ENCODE measurements at places on chromosomes 2 and 18.

DNA sequence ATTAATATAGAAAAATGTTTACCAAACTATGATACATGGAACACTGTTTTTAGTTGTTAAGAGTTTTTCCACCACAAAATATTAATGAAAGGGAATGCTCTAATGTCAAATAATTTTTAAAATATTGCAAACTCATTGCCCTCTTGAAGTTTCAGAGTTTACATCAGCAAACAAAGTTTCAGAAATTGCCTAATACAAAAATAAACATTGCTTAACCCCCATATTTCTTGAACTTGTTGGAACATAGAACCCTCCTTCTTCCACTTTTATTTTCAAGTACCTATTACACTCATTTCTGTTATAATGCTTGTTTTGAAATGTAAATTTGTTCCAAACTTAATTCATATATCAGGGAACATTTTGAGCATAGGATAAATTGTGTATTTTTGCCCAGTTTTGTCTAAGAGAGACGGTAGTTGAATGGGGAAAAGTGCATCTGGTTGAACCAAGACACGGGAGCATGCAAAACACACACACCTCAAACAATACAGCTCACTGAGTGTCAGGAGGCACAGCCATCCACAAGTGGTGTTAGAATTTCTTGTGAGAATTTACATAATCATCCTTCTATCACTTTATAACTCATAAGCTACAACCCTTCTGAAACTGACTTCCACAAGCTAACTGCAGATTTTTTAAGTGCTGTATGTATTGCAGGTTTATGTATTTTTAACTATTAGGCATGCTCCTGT lies 5.3 kb upstream of the MC4R start:
- DNase-seq: no peak

GRCh38 chr2:43115881-43116280 lies 110.5 kb downstream of the ZFP36L2 start:
- DNase-seq: no peak

DNA sequence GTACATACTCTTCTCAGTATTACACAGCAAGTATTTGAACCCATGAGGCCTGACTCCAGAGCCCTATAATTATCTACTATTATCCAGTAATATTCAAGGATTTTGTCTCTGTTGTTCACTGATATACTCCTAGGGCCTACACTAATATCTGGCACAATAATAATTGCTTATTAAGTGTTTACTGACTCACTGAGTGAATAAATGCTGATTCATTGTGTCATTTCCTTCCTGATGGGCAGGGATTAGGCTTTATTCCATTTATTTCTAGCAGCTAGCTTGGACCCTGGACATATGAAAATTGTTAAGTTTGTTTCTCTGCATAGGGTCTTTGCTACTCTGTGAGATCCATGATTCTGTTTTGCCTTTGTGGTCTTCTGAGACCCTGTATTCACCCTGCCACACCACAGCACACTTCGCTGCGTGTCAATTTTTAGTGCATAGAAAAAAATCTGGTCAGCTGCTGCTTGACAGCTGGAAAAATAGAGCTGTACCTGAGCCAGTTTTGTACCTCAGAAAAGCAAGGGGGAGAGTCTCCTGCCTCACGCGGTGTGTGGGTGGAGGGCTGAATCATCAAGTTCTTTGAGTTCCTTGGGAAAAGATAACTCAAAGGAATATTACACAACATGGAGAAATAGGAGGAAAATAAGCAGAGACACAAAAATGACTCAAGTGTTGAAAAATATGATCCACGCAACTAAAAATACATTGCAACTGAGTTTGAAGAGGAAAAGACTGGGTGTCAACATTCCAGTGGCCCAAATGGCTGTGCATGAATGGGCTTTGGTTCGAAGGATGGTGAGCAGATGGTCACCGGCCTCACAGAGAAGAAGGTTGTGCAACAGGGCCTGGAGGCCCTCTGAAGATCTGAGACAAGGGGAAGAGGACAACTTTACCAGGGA lies 18.9 kb upstream of the DPP4 start:
- DNase-seq: peak; percentile 48

DNA sequence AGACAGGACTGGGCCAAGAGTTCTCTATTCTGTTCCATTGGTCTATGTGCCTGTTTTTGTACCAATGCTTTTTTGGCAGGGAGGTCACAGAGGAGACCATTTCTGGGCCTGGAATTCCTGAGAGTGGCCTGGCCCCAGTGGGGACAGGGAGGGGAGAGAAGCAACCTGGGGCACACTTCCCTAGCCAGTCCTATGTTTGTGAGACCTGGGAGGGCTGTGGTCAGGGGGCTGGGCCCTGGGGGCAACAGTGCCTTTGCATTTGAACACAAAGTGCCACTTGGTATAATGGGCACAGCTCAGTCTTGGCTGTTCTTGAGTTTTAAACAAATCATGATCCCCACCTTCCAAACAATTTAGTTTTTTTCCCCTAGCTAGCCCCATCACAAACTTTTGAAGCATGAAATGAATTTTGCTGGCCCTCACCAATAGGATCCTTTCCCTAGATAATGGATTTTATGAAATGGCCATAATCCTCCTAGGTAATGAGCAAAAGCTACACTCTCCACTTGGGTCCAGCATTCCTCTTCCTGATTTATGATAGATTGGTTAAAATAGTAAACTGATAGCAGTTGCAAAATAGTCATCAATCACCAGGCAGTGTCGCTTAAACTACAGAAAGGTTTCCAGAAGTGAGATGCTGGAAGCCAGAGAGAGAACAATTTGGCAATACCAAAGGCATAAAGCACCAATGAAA lies 133.5 kb downstream of the GLI2 start:
- DNase-seq: no peak

- no peak for DNase-seq
Measured at GRCh38 chr2:218270721-218271486, 585 bp downstream of the PNKD start.

- DNase-seq: no peak
Measured at GRCh38 chr2:236257136-236257535, 7.1 kb downstream of the ASB18 start.

GRCh38 chr18:72391951-72392350 lies 152.2 kb downstream of the CBLN2 start:
- no peak for DNase-seq

- no peak for DNase-seq
Measured at GRCh38 chr2:215680605-215681598, 245.0 kb upstream of the FN1 start.

DNA sequence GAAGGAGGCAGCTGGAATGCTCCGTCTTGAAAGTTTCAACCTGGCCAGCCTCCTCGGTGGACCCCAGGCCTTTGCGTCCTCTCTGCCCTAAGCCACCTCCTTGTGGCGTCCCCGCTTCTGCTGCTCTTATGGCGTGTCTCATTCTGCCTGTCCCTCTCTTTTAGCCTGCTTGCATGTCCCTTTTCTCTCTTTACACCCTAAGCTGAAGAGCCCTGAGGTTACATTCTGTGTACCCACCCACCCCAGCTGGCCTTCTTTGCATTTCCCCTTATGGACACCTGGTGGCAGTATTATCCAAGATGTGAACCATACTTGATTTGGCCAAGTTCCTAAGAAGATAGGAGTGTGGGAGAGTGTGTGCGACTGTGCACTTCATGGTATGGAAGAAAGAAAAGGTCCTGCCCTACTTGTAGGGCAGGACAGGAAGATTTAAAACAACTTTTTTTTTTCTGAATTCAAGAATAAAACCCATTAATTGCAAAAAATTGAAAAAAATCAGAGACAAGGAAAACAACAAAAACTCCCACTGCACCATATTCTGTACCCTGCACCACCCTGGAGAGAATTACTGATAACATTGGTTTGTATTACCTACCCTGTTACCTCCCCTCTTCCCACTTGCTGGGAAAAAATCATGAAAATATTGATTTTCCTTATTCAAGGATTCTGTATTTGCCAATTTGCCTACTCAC lies 77.4 kb downstream of the DYSF start:
- DNase-seq: no peak

- no peak for DNase-seq
Measured at GRCh38 chr2:11074246-11074820, 80.9 kb upstream of the SLC66A3 start.

DNA sequence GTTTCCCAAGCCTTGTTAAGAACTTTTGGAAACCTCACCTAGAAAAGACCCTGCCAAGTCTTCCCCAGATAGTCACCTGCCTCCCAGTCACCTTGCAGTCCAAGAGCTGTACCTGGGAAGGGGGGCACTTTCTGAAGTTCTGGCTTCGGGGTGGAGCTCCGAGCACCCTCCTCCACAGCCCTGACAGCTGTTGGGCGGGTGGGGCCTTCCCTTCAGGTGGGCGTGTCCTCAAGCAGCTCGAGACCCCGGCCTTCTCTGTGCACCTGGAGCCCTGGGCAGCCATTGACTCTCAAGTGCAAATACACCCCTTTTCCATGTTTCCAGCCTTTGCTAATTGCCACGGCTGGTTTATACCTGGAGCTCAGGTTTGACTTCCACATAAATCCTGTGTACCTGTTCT lies 37.0 kb upstream of the IGFBP5 start:
- no peak for DNase-seq

DNA sequence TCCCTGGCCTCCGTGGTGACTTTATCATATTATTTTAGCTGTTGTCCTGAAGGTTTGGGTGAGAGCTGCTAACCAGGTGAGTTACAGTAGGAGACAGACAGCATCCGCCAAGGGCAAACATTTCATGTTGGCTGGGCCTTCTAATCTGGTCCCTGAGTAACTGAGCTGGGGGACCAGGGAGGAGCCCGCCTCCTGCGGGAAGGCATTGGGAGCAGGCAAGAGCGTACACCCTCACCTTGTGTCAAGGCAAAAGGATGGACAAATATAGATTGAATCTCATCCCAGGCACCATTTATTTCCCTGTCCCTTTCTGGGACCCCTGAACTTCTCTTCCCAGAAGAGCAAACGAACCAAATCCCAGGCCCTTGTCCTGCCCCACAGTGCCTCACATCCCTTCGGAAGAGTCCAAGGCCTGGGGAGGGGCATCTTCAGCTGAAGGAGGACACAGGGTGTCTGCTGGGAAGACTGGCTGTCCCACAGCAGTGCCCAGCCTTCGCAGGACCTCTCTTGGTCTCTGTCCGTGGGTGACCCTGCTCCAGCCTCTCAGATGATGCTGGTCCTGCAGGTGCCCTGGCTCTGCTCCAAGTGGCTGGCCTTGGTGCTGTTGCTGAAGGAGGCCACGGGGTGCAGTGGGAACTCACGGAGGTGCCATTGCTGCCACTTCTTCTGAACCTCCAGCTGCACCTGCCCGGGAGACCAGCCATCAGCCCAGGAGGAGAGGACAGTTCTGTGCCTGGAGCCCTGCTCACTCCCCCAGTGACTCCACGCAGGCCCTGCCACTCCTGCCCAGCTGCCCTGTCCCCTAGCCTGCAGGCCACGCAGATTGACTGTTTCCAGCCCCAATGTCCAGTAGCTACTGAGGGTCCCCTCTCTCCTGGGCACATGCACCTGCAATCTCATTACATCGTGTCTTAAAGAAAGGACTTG lies 8.2 kb downstream of the TMEM37 start:
- no peak for DNase-seq

DNA sequence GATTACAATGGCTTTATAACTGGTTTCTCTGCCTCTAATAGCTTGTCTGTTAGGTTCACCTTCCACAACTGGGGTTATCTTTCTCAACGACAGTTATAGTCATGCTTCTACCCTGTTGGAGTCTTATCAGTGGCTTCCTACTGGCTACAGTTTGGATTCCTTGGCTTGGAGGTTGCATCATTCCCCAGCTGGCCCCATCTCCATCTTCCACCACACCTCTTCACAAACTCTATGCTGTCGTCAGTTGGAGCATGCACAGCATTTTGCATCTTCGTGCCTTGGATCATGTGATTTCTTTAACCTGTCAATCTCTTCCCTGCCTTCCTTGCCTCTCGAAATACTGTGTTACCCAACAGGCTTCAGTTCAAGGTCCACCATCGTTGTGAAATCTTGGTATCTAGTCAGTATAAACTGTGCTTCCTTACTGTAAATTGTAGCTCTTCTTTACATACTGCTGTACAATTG lies 316.3 kb upstream of the CXCR4 start:
- DNase-seq: no peak

DNA sequence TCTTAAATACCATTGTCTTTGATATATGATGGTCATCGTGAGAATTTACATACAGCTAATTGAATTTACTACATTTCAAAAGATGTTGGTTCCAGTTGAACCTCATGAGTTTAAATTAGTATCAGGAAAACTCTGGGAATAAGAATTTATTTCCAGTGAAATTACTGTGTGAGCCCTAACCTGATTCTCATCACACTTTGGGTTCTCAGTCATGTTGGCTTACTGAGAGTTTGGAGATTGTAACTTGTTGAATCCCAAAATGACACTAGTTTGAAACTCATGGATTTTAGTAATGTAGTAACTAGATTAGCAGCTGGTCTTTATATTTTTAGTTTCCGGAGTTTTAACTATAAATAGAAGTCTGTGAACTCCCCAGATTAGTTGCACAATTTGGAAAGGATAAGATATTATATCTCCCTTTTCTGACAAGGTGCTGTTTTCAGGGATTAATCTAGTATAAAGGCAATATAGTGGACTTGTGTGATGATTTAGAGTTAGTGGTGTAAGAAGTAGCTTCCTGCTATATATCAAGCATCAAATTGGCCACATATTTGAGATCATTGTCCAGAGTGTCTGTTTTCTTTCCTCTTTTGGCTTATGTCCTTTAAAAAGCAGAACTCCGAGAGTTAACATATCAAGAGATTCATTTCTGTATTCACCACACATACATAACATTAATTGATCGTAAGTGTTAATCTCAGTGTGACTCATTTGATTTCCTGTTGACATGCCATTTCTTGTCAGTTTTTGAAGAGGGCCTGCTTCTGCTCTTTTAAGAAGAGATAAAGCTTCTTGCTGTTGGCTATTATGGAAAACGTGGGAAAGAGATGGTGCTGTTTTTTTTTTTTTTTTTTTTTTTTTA lies 15.7 kb downstream of the NDUFV2 start:
- DNase-seq: no peak

GRCh38 chr2:159890551-159891266 lies 92.7 kb upstream of the CD302 start:
- DNase-seq: no peak

- no peak for DNase-seq
Measured at GRCh38 chr2:187224989-187225388, 223.1 kb downstream of the CALCRL start.

DNA sequence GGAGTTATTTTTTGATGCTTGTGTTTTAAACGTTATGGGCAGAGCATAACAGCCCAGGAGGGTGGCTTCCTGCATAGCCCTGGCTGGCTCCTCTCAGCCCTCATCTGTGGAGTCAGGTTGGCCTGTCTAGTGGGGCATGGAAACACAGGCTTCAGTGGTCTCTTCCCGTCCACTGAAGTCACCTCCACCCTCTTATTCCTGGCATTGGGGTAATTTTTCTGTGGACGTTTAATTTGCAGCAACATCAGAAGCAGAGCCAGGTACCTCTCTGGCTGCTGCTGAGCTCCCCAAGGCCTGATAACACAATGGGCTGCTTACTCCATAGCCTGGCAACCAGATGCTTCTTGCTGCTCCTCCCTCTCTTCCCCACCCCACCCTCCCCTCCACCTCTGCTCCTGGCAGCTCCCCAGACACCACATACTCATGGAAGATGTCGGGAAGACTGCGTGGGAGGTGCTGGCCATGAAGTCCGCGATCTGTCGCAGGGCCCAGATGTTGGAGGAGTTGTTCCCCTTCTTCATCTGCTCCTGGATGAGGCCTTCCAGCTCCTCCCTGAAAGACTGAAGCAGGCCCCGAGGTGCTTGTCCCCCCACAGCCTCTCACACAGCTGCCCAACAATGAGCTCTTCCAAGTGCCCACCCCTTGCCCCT lies 64.0 kb downstream of the ADD2 start:
- peak; percentile 54 for DNase-seq

Measured in posterior cingulate gyrus (tissue), 11 donors.